ENCODE measurements at places on chromosomes 4 and X.
A peak's percentile ranks its signal among the peaks of the same experiment; 100 is the strongest.

DNA sequence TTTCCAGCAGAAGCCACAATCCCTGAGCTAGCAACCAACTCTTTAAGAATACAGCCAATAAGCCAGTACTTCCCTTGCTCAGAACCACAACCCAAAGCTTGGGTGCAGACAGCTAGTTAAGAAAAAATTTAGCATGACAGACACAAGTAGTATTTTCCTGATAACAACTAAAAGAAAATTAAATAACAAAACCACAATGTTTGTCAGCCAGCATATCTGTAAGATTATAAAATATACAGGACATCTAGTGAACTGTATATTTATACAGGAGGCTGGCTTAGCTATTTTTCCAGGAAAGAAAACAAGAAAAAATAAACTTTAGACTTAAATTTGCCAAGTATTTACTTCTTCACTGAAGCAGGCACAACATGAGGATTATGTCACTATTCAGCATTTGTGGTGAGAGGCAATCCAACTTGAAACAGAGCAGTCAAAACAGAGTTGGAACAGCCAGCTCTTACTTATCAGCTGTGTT, 6.6 kb downstream of the PF4V1 start:
- DNase-seq = no peak

DNA sequence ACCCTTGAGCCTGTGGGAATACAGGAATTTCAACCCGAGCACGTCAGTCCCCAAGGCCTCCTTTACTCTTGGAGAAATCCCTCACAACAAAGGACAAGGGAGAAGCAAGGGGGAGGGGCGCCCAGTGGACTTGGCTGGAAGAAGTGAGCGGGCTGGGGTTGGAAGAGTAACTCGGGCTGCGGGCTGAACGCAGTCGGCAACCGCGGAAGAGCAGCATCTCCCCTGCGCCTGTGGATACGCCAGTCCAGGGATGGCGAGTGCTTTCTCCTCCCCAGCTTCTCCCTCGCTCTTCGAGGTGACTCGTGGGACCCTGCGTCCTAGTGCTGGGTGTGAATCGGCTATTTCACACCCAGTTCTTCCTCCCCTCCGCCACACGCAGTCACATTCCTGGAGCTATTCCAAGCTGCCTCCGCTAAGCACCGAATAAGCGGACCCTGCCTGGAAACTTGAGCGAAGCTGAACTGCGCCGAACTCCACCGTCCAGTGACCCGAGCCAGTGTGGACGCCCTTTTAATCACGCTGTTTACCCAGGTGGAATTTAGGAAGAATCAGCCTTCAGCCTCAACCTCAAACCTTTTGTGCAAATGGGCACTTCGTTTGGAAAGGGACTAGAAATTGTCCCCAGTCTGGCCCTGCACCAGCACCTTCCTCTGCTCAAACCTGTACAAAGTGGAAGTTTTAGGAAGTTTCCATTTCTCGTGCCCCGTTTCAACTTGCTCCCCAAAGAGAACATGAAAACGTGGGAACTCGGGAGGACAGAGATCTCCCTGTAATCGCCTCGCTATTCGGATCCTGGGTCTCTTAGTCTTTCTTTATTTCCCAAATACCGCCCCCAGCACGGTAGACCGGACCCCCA, 64.3 kb upstream of the WDR17 start:
- DNase-seq = peak; percentile 68

GRCh38 chr4:147206807-147207206, 261.1 kb upstream of the TTC29 start:
- no peak for DNase-seq

- no peak for DNase-seq
Measured at GRCh38 chr4:105181259-105181658, 34.6 kb downstream of the TET2 start.

GRCh38 chr4:163395055-163395454, 51.4 kb downstream of the NPY5R start:
- no peak for DNase-seq

DNA sequence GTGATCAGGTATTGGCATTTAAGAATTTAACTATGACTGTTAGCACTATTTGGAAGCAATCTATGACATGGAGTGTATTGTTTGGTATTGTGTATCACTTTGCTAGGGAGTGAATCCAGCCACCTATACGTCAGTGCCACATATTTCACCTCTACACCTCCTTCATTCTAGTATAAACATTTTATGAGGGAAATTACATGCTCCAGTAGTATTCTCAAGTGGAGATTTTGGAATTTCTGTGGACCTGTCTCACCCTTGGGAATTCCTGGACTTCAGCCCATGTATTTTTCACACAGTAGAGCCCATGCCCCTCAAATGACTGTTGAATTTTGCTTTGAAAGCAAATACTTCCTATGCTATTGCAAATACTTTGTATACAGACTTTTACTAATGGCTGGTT, 11.3 kb downstream of the BST1 start:
- DNase-seq = no peak

GRCh38 chr4:142373610-142374009, 472.5 kb downstream of the INPP4B start:
- DNase-seq = no peak

GRCh38 chr4:73086095-73086868, 16.8 kb upstream of the COX18 start:
- DNase-seq = no peak

DNA sequence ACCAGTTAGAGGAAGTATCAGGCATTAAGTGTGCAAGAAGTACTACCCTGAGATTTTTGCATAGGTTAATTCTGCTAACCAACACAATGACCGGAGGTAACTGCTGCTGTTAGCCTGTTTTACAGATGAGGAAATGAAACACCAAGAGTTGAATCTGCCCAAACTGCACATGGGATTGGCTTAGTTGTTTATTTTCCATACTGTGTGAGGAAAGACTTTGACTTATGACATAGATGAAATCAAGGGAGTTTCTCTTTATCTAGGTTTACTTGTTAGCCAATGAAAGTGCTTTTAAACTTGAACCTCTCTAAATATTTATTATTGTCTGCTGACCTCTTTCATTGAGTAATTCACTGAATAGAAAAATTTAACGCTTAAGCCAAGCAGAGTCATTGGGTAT, 10.3 kb downstream of the GUCY1B1 start:
- no peak for DNase-seq

GRCh38 chrX:116436358-116436816, at the start of gene SLC6A14:
Gene SLC6A14 (plus strand): TSS chrX:116436606. CDS start chrX:116436710, 104 bp downstream.
- no peak for DNase-seq

GRCh38 chr4:57612279-57612678, 502.1 kb upstream of the IGFBP7 start:
- DNase-seq = no peak

GRCh38 chrX:47633689-47634590, 4.2 kb upstream of the CFP start:
- DNase-seq = no peak

DNA sequence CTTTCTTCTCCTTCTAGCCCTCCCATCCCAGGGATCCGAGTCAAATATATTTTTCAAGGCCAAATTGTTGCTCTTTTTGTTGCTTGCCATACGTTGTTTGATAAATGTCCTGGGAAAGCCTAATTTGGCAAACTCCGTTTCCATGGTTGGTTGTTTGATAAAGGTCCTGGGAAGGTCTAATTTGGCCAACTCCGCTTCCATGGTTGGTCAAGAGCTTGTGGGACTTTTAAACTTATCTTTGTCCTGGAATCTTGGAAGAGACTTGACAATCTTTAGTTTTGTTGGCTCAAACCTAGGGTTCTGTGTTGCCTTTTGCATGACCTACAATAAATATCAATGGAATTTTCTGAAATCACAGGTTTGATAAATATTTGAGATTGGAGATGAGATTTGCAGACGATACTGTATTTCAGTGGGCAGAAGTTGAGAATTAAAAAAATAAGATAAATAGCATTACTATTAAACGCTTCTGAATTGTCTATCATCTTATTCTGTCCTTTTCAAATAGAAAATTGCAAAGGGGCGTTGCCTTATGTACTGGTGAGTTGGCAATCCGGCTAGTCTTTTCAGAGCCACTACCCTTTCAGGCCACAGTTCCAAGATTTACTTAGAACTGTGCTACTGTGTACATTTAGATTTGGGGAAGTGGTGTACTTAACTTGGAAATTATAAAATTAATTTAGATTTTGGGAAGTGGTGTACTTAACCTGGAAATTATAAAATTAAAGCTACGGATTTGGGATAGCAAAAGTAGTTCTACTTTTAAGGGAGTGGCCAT, 804 bp downstream of the OSTC start:
- no peak for DNase-seq

- DNase-seq = no peak
Measured at GRCh38 chrX:110944751-110945675, 149.4 kb upstream of the CHRDL1 start.

- no peak for DNase-seq
Measured at GRCh38 chr4:168486912-168487281, 6.6 kb upstream of the DDX60L start.

DNA sequence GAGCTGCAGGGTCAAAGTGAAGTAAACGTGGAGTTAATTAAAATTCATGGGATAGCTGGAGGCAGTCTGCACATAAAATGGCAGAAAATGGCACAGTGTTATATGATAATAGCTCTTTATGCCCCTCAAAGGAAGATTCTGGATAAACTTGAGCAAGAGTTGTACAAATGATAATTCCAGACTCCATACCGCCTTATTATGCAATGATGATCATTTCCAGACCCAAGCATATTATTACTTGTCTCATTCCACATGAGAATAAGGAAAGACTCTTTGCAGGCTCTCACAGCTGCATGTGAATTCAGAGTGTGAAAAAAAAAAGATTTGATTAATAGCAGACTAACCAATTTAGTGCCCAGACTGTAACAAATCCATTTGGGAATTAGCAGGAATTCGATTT, 105.4 kb downstream of the STK32B start:
- DNase-seq = no peak

DNA sequence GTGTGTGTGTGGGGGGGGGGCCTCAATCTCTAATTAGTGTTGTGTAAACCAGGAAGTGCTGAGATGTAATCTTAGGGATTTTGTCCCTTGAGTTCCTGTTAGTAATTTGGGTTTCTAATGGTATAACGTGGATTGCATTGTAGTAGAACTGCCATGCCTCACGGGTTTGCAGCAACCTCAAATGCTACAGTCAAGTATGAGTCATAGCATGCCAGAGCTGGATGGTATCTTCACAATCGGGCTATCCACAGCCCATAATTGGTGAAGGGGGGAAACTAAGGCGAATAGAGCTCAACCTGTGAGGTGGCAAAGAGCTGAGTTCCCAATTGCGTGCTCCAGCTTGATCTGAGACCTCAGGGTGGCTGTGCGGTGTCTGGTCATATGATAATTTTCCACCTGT, 2.2 kb upstream of the FMR1NB start:
- no peak for DNase-seq

GRCh38 chr4:47736555-47736954, 101.3 kb downstream of the CORIN start:
- no peak for DNase-seq

GRCh38 chr4:60805500-60806313, 394.4 kb upstream of the ADGRL3 start:
- DNase-seq = no peak

- no peak for DNase-seq
Measured at GRCh38 chr4:124931050-124931449, 218.5 kb upstream of the ANKRD50 start.

GRCh38 chrX:13649838-13650237, 3.1 kb upstream of the TCEANC start:
- no peak for DNase-seq

DNA sequence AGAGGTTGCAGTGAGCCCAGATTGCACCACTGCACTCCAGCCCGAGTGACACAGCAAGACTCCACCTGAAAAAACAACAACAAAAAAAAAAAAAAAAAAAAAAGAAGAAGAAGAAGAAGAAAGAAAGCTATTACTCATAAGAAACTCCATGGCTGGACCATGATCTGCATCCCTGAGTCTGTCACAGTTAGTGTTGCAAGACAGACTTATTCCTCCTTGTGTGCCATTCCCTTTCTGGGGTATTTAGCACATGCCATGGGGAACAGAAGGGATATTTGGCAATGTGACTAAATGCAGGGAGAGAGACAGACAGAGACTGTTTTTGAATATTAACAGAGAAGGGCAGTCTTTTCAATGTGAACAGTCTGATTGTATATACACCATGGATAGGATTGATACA, 16.7 kb upstream of the PDS5A start:
- DNase-seq = no peak

DNA sequence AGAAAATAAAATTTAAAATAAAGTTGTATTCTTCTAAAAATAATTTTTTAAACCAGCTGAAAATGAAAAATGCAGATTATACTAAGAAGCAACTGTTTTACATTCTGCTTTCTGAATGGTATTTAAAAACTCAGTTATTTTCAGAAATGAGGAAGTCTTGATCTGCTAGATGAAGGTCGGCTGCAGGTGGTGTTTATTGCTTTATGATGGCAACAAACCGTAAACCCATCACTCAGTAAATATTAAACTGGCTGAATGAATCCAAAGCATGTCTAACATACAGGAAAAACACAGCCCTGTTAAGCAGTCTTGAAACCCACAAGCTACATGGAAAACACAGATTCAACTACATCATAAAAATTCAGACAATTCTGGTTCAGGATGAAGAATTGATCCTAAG, 29.3 kb downstream of the DYNLT3 start:
- DNase-seq = no peak

- DNase-seq = no peak
Measured at GRCh38 chr4:15832523-15833451, 54.7 kb downstream of the CD38 start.

GRCh38 chrX:123476611-123477219, 256.1 kb downstream of the THOC2 start:
- no peak for DNase-seq

DNA sequence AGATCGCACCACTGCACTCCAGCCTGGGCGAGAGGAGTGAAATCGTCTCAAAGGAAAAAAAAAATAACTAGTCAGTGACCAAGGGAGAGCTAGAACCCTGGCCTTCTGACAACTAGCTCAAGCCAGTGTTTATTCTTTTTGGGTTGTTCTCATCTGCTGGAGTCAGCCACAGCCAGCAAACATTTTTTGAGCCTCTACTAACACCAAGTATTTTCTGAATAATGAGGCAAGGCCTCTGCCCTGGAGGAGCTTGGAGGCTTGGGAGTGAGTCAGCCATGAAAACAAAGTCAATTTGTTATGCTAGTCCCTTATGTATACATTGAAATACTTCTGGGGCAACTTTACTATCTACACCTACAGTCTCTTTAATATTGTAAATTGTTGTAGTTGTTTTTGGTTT, 46.5 kb downstream of the TMA16 start:
- no peak for DNase-seq

DNA sequence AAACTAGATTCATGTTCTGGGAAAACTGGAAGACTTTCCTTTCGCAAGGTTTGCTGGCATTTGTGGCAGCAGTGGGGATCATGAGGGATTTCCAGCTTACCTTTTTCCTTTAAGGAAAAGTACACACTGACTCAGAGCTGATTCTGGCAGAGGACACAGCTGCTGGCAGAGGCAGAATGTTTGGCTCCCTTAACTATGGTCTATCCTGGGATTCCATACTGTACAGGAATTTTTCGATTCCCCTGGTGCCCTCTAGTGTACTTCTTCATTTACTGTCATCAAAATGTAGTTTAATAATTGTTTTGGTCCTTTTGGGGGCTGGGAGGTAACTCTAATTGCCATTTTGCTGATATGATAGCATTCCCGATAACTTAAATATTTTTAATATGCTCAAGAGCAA, 152.7 kb downstream of the GABRG1 start:
- no peak for DNase-seq

GRCh38 chr4:78293821-78294301, 236.7 kb downstream of the FRAS1 start:
- DNase-seq = no peak

GRCh38 chr4:26762650-26763049, 98.0 kb upstream of the STIM2 start:
- no peak for DNase-seq

Data from head of caudate nucleus (tissue), 42 donors.